ENCODE measurements at places on chromosomes 16 and 17.

GRCh38 chr17:68141050-68141449 is 105.5 kb downstream of the KPNA2 start:
- DNase-seq = no peak

DNA sequence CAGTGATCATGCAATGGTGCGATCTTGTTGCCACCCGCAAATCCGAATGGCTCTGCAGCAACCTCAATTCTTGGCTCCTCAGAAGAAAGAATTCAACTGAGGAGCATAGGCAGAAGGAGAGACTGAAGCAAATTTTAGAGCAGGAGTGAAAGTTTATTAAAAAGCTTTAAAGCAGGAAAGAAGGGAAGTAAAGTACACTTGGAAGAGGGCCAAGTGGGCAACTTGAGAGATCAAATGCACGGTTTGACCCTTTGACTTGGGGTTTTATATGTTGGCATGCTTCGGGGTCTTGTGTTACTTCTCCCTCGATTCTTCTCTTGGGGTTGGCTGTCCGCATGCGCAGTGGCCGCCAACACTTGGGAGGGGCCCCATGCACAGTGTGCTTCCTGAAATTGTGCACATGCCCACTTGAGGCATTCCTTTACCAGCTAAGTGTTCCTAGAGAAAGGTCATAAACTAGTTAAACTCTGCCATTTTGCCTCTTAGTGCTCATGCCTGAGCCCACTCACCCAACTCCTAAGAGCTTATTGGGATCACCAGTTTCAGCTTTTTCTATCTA is 36.7 kb downstream of the ZNRF1 start:
- no peak for DNase-seq

DNA sequence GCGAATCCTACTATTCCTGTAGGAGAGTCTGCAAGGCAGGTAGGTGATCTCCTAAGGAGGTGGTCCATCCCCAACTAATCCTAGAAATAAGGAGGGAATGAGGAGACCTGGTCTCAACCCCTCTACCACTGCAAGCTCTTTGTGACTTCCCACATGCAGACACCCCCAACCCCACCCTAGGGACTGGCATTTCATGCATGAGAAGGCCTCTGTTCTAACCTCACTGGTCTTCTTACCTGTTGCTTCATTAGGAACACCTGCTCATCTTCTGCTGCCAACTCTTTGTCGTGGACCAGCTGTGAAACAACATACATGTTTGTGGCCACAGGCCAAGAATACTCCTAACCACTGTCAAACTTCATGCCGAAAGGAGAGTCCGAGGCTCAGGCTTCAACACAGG is 22.6 kb downstream of the DYNC1LI2 start:
- no peak for DNase-seq

DNA sequence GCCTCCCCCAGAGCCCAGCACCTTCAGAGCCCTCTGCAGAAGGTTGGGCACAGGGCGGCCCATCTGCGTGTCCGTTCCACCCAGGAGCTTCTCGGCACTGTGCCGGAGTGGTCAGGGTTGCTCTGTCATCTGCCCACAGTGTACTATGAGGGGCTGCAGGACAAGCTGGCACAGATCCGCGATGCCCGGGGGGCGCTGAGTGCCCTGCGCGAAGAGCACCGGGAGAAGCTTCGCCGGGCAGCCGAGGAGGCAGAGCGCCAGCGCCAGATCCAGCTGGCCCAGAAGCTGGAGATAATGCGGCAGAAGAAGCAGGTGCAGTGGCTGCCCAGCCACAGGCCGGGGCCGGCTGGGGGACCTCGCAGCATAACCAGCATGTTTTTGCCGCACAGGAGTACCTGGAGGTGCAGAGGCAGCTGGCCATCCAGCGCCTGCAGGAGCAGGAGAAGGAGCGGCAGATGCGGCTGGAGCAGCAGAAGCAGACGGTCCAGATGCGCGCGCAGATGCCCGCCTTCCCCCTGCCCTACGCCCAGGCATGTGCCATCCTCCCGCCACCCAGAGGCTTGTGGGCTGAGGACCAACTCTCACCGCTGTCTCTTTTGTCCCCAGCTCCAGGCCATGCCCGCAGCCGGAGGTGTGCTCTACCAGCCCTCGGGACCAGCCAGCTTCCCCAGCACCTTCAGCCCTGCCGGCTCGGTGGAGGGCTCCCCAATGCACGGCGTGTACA is 6.8 kb upstream of the MRPL12 start:
- no peak for DNase-seq

DNA sequence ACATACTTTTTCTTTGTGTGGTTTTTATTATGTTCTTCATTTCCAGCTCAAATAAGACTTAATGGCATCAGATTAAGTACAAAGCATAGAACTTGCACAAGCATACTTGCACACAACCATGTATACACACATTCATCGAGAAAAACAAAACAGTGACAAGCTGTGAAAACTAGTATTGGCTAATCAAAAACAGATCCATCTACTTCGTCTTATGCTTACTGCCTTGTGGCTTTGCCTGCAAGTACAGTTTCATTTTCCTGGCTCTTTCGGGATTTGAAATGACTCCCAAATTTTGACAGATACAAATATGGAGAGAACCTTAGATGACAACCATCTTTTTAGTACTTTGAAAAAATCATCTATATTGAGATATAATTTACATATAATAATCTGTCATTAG is 338.3 kb downstream of the BCAS3 start:
- no peak for DNase-seq

DNA sequence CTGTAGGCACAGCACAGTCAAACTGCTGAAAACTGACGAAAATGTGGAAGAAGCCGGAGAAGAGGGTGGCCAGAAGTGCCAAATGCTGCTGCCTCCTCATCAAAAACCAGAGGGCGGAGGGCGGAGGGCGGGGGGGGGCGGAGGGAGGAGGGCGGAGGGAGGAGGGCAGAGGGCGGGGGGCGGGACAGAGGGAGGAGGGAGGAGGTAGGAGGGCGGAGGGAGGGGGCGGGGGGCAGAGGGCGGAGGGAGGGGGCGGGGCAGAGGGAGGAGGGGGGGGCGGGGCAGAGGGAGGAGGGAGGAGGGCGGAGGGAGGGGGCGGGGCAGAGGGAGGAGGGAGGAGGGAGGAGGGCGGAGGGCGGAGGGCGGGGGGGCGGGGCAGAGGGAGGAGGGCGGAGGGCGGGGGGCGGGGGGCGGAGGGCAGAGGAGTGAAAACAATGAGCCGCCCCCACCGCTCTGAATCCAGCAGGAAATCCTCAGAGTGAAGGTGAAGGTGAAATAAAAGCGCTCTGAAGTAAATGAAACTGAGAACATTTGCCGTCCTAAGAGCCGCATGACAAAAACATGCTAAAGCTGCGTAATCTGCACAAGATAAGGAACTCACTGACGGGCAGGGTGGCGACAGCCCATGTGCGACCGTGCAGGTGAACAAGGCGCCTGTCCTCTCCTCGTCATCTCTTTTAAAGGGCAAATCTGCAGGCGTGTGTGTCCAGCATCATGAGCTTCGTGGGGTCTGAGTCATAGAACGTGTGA is 22.6 kb upstream of the CBFA2T3 start:
- no peak for DNase-seq

- DNase-seq = no peak
Observed at GRCh38 chr16:69566240-69566980, 644 bp downstream of the NFAT5 start.

- no peak for DNase-seq
Observed at GRCh38 chr16:7731141-7731540, 398.5 kb downstream of the RBFOX1 start.

All from CD4-positive, alpha-beta T cell treated with Interleukin-12 subunit alpha and Interleukin-12 subunit beta, for 1 hour (primary cell).